Cardiac fibroblast (primary cell): ENCODE measurements at places on chromosomes 1 and 21.

GRCh38 chr1:53291574-53291973 is 36.3 kb downstream of the LRP8 start:
- DNase-seq = peak; percentile 16

DNA sequence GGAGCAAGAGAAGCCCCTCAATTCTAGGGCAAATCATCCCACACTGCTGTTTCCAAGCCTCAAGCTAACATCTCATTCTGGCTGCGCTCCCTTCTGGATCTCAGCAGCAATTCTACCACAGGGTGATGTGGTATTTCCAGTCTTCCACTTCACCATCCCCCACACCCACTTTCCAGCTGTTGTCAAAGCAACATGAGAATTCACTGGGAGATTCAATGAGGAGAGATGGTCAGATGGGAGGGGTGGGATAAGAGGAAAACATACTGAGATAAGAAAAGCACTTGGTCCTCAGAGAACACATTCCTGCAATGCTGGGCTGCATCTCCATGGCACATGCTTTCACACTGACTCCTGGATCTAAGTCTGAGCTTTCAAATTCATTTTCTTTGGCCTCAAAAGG is 47.3 kb upstream of the LRRC52 start:
- no peak for DNase-seq

DNA sequence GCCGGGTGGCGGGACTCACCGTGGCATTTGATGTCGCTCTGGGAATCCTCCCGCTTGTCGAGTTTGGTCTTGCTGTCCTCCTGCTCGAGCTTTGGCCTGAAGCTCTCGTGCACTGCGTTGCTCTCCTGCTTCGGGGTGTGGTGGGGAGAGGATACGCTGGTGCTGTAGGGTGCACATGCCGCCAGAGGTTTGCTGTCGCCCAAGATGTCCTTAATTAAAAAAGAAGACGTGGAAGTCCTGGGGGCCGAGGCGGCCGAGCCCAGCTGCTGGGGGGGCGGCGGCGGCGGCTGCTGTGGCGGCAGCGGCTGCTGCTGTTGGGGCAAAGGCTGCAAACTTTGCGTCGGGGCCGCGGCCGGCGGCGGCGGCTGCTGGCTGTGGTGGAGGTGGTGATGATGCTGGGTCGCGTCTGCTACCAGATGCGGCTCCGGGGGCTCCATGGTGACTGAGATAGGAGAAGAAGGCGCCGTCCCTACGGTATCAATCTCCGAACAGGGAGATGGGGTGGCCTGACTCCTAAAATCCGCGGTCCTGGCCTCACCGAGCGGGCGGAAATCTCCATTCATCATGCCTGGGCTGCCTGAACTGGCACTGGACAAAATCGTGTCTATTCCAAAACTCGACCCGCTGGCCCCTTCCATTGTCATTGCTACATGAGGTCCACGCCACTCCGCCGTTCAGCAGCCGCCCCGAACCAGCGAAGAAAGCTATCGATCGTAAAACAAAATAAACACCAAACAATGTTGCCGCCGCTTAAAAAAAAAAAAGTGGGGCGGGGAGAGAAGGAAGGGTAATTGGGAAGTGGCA is at the start of gene BARHL2:
Gene BARHL2 (minus strand): TSS at position 751 of the 804 bp plus-strand sequence. CDS start 107 bp downstream, at position 644.
- no peak for DNase-seq

- DNase-seq = no peak
These were observed 136.2 kb upstream of the DMRTA2 start for GRCh38 chr1:50559421-50559820.

- no peak for DNase-seq
These were observed at the start of the genes SHE and TDRD10 for GRCh38 chr1:154502066-154502743. SHE (minus strand) TSS chr1:154502412; CDS start chr1:154502026, 386 bp downstream. TDRD10 (plus strand) TSS chr1:154502219; CDS start chr1:154506904, 4,685 bp downstream.

- DNase-seq = no peak
These were observed 22.1 kb downstream of the UCK2 start for GRCh38 chr1:165849353-165850133.

DNA sequence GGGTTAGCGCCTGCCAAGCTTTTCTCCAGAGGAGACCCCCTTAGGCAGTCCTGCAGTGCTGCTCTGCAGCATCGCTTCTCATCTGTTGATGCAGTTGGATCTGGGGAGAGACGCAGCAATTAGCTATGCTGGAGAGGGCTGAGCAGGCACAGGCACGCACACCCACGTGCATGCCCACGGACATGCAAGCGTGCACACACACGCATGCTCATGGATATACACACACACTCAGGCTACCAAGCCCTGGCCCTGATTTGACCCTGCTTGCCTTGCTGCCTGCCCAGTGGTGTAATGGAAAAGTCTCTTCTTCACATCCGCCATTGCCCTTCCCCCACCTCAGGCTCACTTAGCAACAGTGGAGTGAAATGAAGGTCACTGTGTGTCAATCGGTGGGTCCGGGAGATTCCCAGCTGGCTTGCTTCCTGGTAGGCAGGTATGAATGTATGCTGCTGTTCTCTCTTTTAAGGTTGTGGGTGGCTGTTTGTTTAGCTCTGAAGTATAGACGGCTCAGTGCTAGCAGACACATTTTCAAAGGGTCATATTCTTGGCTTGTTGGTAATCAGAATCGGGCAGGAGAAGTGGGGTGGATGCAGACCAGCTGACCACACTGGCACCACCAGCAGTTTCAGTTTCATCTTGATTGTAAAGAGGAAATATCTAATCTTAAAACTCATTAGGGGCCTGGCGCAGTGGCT is 9.5 kb downstream of the ATP1B1 start:
- no peak for DNase-seq

DNA sequence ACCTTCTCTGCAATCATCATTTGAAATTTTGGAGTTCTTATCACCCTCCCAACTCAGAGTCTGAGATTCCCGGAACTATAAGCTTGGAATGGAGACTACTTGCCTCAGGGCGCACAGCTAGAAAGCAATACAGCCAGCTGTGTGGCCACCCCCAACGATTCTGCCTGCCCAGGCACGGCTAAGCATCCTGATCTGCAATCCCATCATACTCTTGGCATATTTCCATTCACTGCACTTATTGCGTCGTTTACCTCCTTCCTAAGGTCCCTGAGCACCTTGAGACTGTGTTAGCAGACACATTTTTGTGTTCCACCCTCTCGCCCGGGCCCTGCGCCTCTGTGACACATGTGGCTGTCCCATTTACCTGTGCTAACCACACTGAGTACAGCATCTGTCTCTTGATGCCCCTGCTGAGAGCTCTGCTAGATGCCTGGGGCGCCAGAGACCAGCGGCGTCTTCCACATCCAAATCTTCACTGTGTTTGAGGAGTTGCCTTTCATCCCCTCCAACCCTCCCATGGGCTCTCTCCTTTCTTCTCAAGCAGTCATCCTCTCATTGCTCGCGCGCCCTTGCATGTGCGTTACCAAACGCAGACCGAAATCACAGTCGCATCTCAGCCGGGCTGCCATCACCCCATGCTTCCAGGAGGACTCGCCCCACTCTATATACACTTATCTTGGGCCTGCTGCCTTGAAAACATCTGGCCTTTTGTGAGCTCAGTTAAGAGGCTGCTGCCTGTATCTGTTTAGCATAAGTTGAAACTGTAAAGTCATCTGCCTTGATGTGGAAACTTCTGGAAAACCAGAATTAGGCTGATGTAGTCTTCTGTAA is 3.5 kb upstream of the CLDN19 start:
- DNase-seq = no peak

DNA sequence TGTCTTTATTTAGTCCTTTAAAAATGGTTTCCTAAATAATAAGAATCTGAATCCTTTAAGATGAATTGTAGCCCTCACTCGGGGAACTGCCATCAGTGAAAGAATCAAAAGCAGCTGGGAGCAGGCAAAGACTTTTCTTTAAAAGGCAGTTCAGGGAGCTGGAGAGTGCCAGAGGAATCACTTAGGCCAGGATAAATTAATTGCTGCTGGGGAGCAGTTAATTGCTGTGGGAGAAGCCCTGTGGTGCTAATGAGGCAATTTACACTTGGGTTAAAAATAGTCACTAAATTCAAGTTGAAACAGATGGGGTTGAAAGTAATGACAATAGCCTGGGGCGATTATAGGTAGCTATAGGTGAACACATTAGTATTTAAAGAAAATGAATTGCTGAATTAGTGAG is 38.7 kb upstream of the COL24A1 start:
- DNase-seq = no peak

DNA sequence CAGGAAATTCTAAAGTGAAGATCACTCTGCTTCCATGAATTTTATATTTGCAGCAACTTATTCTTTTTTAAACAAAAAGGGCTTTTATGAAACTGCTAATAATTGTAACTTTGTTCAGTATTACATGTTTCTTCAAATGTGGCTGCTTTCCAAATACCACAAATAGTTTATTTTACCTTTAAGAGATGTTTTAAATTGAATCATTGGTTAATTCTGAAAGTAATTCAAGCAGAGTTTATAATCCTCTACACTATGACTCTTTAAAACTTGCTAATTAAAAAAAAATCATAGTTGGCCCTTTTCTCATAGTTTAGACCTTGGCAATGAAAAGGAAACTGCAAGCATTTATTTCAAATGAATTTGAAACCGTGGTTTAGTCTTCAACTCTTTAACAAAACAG is 59.6 kb downstream of the SDCCAG8 start:
- DNase-seq = no peak

GRCh38 chr1:70353601-70354331 is 756 bp downstream of the ANKRD13C start:
- peak; percentile 82 for DNase-seq

DNA sequence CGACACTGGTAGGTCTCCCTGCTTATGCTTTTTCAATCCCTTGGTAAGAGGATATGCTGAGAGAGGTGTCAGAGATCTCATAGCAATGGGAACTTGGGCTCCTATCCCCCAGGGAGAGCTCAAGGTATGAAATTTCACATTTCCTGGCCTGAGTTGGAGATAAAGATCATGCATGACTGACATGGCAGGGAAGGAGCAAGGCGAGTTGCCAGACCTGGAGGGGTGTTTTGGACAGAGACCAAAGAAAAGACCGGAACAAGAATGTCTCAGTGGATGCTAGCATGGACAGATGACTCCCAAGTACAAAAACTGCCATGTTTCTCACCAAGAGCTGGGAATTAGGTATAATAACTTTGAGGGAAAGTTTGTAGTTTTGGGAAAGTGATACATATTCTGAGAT is 334.1 kb upstream of the B3GALT2 start:
- DNase-seq = no peak

GRCh38 chr1:196558411-196558810 is 49.8 kb downstream of the KCNT2 start:
- DNase-seq = peak; percentile 80

DNA sequence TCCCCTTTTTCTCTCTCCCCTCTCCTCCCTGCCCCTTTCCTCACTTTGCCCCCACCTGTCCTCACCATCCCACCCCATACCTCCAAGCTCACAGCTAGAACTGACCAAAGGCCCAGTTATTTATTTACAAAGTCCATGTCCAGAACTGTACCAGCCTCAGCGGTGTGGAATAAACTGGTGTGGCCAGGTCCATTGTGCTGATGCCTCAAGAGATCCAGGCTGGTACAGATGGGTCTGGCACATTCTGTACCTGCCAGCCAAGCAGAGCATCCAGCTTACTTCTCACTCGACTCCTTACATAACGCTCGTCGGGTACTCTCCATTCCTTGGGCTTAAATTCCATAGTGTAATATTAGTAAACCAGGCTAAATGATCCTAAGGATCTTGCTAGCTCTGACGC is 11.8 kb downstream of the PDZK1IP1 start:
- DNase-seq = no peak
